ENCODE measurements at places on chromosomes 5 and 9. TPM values are rescaled to one million over a fixed set of nuclear protein-coding genes. Genes with fewer than 3 reads are reported as not detected.

GFI1B gene
- 0.48 TPM for total RNA-seq

CORO2A gene
- 3.9 TPM for total RNA-seq

DNA sequence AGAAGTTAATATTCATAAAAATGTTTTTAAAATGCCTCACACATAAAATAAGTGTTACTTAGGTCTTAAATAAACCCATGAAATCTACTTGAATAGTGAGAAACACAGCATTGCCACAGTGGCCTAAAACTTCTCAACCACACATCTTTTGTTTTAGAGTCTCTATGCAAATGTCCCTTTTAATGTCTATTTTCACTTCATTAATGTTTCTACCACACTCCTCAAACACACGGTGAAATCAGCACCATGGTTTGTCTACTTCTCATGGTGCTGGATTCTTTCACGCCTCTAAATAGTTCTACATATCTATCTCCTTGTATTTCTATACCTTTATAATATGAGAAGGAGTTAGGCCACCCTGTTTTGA is 111.2 kb downstream of the EDIL3 start:
- DNase-seq: no peak

DNA sequence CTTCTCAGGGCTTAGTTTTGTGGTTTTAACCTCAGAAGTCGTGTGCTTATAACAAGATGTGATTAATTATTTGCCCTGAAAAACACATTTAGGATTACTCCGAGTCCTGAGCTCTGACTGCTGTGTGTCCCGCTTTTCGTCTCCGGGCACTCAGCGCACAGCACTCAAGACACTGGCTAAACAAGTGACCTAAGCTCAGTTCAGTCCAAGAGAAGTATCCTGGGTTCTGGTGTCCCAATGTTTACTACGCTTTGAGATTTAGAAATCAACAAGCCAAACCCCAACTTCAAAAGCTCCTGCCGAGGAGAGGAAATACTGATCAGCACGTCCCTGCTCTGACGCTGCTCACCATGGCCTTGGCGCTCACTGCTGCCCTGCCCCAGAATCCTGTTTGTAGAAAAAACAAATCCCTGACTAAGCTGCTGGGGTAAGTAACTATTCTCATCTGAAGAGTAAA is 53.2 kb downstream of the IPPK start:
- DNase-seq: no peak

POU5F2 gene
- 6.5 TPM for total RNA-seq

GRCh38 chr5:142726188-142726731 is 40.4 kb upstream of the FGF1 start:
- peak; percentile 82 for DNase-seq

- no peak for DNase-seq
These were observed 15.1 kb downstream of the ERMP1 start for GRCh38 chr9:5817862-5818261.

DNA sequence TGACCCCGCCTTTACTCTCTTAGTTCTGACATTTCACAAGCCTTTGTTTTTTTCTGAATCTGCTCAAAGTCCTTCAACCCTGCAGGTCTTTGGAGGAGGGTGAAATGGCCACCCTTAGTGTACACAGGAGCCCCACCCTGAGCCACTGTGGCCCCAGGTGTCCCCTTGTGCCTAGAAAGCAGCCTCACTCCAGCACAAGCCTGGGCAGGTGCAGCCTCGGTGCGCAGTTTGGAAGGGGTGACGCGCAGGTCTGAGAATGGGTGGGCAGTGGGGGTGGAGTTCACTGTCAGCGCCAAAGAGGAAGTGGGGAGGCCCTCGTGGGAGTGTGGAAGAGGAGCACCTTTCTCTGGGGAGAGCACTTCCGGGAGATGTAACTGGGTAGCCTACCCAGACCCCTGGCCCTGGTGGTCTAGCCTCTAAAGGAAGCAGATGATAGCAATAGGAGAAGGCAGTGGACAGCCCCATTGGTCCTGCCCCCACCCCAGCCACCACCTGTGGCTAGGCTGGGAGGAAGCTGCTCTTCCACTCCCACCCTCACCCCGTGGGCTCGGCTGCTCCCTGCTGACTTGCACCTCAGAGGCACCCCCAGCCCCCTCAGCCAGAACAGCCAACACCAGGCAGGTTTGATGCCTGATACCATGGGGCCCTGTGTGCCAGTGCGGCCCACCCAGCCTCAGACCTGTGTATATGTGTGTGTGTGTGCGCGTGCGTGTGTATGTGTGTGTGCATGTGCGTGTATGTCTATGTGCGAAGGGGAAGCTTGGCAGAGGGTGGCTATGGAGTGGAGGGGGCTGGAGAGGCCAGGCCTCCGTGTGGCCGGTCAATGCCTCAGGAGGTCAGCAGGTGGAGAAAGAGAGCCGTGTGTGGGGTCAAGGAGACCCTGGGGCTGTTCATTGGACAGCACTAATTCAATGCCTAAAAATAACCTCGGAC is 16.8 kb upstream of the DAB2IP start:
- no peak for DNase-seq

- no peak for DNase-seq
These were observed 201.6 kb downstream of the DCP2 start for GRCh38 chr5:113178073-113178779.

RAB3C gene
- 4.6 TPM for total RNA-seq

GRCh38 chr9:36834736-36835135 is 199.3 kb downstream of the PAX5 start:
- DNase-seq: no peak

RNF224 gene
- not detected for total RNA-seq

CARD9 gene
- 4.6 TPM for total RNA-seq

TPPP gene
- total RNA-seq: 1.9 TPM

DNA sequence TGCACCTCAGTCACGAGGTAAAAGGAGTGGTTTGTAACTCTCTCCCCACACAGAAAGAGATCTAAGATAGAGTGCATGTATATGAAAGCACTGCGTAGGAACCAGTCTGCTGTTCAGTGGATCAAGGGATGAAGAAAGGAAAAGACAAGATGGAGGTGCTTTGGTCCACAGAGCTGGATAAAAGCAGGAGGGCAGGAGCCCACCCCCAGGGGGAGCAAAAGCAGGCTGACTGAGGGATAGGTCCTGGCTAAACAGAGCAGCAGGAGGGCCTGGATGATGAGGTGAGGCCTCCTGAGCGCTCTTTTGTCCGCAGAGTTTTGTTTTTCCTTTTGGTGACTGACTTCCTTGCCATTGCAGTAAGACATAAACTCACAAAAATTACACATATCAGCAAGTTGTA is 293.5 kb upstream of the C9orf72 start:
- no peak for DNase-seq

EMB gene
- total RNA-seq: 7.7 TPM

NUTM2G gene
- 0.48 TPM for total RNA-seq

DNA sequence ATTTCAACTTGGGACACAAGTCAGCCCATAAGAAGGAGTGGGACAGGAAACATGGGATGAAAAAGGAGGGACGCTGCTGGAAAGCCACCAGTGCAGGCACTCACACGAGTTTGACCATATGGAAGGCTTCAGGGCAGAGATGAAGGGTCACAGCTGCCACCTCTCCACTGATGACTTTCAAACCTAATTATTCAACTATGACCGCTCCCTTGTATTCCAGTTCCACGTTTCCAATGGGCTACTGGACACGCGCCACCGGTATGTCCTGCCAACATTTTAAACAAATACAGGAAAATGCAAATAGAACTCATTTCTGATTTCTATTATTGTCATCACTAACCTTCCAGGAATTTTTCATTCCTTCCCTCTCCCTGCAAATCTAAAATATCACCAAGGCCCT is 134.7 kb downstream of the SLC1A3 start:
- no peak for DNase-seq

- DNase-seq: peak; percentile 30
These were observed 53.2 kb downstream of the FNBP1 start for GRCh38 chr9:129989740-129990139.

DNA sequence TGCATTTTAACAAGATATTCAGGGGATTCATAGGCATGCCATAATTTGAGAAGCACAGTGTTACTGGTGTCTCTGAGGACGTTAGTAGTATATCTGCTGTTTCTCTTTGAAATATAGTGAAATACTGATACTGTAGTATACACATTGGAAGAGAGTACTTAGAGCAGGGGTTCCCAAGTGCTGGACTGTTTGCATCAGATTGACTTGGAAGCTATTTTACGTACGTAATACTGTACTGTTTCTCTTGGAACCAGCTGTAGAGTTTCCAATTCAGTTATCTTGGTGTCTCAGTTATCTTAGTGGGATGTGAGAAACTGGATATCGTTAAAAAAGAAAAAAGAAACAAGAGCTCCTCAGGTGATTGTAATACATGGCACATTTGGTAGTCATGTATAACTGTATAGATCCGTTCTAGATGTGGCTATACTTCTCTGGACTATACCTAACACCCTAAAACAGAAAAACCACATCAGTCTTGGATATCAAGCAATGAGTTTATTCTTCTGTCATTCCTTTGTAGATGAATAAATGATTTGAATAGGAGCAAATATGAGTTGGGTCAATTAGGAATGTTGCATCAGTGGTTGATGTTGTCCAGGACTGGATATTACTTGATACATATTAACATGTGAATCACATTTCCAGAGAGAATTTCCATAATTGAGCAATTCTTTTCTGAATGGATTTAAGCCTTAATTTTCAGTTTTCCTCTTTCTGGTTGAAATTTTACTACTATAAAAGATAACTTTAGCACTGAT is 33.4 kb downstream of the PRRC1 start:
- no peak for DNase-seq

DNA sequence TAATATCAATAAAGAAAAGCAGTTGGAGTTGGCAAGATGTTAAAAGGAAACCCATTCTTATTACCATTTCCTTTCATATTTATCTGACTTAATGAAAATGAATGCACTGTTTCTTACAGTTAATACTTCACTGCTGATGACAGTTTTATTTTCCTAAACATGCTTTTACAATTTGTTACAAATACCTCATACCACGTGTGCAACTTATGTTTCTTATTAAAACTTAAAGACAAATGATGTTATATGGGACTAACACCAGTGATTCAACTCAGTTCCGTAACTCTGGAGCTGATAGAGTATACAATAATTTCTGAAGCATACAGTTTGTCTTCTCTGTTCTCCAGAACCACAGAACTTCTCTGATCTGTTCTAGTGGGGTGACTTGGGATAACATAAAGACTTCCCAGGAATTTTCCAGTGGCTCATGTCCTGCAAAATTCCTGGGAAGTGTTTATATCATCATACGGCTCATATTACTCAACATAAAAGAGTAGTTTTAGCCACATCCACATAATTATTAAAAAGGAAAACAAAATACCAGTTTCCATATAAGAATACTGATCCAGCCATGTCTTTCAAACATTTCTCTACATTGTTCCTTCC is 1259.0 kb upstream of the C9orf72 start:
- peak; percentile 14 for DNase-seq

DNA sequence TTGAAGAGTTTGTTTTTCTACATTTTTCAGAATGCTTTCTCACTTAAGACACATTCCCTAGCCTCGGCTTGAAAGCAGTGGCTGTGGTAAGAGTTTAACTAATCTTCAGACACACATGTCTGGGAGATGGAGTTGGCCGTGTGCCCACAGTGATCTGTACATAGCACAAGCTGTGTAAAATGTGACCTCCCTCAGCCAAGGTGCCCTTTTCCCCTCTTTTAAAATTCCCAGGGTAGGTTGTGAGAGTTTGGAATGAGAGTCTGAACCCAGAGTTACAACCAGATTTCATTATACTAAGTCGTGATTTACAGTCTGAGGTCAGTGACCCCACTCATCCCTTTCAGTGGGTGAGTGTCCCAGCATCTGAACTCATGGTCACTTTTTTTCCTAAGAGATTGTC is 230.4 kb downstream of the DOCK8 start:
- peak; percentile 70 for DNase-seq

C8G gene
- not detected for total RNA-seq

GRCh38 chr5:173625261-173625660 is 8.8 kb upstream of the BOD1 start:
- no peak for DNase-seq

GRCh38 chr5:83559118-83559785 is 87.7 kb downstream of the VCAN start:
- DNase-seq: no peak

- DNase-seq: no peak
These were observed 26.7 kb downstream of the UNC5A start for GRCh38 chr5:176836811-176837706.

DNA sequence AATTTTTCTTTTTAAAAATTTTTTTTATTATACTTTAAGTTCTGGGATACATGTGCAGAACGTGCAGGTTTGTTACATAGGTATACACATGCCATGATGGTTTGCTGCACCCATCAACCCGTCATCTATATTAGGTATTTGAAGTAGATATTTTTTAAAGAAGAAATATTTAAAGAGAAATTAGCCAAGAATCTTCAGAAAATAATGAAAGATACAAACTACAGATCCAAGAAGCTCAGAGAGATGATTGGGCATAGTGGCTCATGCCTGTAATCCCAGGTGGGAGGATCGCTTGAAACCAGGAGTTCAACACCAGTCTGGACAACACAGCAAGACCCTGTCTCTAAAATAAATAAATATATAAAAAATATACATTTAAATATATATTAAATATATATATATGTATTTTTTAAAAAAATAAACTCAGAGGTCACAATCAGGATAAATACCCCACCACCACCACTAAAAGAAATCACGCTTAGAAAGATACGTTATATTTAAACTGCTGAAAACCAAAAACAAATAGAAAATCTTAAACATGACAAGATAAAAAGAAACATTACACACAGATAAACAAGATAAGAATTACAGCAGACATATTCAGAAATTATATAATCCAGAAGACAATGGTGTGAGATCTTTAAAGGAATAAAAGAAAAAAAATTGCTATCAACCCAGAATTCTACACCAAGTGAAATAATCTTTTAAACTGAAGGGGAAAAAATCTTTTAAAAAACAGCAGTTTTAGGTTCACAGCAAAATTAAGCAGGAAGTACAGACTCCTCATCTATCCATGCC is 57.5 kb downstream of the CSF2 start:
- DNase-seq: no peak

KIAA0825 gene
- 17.3 TPM for total RNA-seq

- DNase-seq: no peak
These were observed 134.6 kb upstream of the HAND1 start for GRCh38 chr5:154612666-154613065.

DNA sequence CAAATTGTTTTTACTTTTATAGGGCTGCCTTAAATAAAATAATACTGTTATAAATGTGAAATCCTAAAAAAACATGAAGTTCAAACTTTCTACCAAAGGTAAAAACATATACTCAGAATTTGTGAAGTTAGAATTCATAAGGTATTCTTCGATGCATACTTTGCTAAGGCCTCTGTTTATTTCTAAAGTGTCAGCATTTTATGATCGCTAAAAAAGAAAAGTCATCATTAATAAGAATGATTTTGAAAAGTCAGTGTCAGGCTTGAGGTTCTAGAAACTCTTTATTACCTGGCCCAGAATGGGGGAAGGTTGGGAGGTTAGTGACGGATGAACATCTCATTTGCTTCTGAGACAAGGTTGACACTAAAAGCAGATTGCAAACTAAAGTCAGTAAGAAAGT is 26.2 kb upstream of the NADK2 start:
- no peak for DNase-seq

- DNase-seq: no peak
These were observed 202.5 kb upstream of the SLC27A6 start for GRCh38 chr5:128762661-128763306.

GRCh38 chr9:136231478-136232297 is 13.9 kb downstream of the QSOX2 start:
- DNase-seq: no peak

ZNF483 gene
- 14.2 TPM for total RNA-seq

MRPS2 gene
- 18.8 TPM for total RNA-seq

RAPGEF1 gene
- total RNA-seq: 19.3 TPM

EDIL3 gene
- 170 TPM for total RNA-seq

GRCh38 chr5:90484540-90484939 is 9.9 kb downstream of the POLR3G start:
- no peak for DNase-seq

GRCh38 chr5:108420158-108420557 is 38.3 kb upstream of the FBXL17 start:
- no peak for DNase-seq

Data from umbilical cord (tissue), 2 donors.